ENCODE measurements at places on chromosomes 1 and 21.

DNA sequence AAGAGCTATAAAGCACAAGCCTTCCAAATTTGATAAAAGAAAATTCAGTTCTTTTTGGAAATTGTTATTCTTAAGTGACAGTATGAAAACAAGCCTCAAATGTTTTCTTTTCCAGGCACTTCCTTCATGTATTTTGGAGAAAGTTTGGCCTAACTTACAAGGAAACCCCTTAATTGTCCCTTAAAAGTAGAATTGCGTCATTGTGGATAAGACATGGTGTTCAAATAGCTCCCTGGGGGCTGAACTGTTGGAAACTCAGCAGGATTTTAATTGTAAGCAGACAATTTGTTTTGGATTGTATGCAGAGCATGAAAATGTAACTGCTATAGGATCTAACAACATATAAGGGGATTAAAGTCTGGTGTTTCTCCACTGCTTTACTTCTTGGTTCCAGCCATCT, 35.4 kb upstream of the FGGY start:
- no peak for DNase-seq

- no peak for DNase-seq
These were observed 29.2 kb upstream of the PDE9A start for GRCh38 chr21:42624095-42624790.

DNA sequence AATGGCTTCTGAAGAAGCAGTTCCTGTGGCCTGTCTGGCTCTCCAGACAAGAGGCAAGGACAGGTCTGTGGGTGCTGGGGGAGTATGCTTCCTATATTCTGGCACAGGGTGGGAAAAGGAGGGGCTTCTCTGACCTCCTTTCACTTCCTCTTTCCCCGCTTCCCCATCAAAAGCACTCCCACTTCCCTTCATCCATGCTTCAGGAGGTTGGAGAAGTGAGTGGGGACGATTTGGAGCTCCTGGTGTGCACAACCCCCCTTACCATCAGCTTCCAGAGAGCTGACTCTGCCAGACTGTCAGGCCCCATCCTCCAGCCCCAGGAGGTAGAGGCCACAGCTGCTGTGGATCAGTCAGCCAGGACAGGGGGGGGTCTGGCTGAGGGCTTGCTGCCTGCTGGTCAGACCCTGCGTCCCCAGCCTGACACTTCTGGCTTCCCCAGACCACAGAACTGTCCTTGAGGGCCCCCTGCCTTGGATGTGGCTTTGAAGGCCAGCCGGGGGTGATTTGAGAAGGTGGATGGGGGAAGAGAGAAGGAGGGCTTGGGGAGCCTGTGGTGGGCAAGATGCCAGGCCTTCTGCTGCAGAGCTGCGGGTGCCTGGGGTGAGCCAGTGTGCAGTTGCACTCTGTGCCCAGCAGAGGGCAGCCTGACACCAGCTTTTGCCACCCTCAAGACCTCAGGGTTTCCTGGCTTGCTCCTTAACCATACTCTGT, 21.5 kb upstream of the TMEM222 start:
- peak; percentile 42 for DNase-seq

DNA sequence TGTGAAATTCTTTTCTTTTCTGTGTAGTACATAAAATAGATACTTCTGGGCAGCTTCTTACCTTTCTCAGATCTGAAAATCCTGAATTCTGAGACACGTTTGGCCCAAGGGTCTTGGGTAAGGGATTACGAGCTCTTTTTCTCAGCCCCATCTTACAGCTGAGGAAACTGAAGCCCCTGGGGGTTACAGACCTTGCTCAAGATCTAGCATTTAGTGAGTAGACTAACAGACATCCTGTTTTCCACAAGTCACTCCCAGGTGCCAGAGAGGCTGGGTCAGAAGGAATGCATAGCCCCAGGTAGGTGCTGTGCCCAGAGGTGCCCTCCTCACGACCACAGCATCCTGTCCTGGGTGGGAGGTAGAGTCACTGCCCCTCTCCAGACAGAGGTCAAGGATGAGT, 13.2 kb upstream of the CREG1 start:
- no peak for DNase-seq

Data from stimulated activated CD4-positive, alpha-beta T cell treated with anti-CD3 and anti-CD28 coated beads, Interleukin-1b, Interleukin-23, amount 100 ng/mL, for 1 hour (primary cell).